ENCODE measurements at places on chromosomes 16 and 17.

GRCh38 chr17:72829883-72830282, 262.6 kb downstream of the SLC39A11 start:
- DNase-seq: no peak

DNA sequence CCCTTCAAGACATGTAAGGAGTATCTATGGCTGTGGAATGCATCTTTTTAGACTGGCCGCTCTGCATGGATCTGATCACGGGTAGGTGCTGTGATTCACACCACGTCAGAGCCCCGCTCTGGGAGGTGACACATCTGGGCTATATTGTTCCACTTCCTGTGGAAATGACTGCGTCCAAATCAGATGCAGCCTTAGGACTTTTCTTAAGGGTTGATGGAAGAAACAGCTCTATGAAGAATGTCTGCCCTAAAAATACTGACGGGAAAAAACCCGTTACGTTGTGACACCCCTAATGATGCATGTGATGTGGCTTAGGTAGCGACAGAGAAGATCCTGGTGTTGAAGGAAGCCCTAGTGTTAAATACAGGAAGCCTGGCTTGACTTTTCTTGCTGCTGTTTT, 12.2 kb downstream of the BANP start:
- peak; percentile 55 for DNase-seq

DNA sequence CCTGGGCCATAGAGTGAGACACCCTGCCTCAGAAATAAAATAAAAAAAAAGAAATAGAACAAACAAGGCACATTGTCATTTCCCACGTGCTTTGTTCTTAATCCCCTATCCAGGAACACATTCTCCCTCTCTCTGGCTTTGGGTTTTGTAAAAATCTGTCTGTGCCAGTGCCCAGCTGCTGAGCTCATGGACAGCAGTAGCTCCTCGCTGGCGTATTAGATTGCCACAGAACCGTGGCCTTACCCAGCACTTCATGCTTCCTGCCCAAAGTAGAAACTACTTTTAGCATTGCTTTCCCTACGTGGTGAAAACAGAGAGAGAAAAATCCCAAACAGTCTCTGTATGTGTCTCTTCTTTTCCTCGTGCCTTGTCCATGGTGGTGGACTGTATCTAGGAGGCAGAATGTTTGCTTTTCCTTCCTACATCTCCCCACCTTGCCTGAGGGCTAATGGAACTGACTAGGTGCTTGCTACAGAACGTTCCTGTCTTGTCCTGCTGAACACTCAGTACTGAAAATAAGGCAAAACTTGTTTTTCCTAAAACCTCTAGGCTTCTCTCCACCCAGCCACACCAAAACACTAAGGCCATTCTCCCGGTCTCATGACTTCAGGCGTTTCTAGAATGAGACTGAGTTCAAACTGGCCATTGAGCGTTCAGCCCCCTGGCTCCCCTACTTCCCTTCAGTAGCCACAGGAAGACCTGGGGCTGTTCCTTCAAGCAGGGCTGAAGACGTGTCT, 26.1 kb downstream of the MNT start:
- DNase-seq: no peak

GRCh38 chr17:80872501-80873306, 118.9 kb upstream of the CHMP6 start:
- DNase-seq: no peak

DNA sequence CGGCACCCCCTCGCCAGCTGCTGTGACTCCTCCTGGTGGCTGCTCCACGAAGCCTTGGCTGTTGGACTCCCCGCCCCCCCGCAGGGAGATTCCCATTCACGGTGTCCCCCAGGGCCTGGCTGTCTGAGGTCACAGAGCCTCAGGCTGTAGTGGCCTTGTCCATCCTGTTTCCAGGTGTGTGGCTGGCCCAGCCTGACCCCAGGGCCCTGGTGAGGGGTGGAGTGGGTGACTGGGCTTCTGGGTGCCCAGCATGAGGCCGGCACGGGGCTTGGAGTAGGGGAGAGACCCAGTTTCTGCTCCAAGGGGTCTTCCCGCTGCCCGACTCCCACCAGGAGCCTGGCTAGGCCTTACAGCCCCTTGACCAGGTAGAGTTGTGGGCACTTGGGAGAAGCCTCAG, 10.4 kb downstream of the PRSS27 start:
- DNase-seq: no peak

DNA sequence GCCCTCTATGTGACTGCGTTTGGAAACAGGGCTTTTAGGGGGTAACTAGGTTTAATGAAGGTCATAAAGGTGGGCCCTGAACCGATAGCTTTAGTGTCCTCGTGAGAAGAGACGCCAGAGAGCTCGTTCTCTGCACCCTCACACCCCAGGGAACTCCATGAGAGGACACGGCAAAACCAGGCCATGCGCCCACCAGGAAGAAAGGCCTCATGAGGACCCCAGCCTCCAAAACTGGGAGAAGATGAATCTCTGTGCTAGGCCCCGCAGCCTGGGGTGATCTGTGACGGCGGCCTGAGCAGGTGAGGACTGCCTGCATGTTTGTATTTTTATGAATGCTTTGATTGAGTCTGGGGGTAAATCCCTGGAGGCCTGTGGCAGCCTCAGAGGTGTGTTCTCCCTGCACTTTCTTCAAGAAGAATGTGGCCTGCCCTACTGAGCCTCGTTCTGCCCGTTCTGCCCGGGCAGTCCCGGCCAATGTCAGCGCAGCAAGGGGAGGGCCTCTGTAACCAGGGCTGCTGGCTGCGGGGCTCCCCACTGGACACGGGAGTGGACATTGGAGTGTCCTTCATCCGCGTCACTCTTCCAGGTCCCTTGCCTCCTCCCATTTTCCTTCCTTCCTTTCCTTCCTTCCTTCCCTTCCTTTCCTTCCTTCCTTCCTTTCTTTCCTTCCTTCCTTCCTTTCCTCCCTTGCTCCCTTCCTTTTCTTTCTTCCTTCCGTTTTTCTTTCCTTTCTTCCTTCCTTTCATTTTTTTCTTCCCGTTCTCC, 6.8 kb upstream of the RNF213 start:
- no peak for DNase-seq

GRCh38 chr16:48507391-48507790, 102.6 kb downstream of the N4BP1 start:
- no peak for DNase-seq

DNA sequence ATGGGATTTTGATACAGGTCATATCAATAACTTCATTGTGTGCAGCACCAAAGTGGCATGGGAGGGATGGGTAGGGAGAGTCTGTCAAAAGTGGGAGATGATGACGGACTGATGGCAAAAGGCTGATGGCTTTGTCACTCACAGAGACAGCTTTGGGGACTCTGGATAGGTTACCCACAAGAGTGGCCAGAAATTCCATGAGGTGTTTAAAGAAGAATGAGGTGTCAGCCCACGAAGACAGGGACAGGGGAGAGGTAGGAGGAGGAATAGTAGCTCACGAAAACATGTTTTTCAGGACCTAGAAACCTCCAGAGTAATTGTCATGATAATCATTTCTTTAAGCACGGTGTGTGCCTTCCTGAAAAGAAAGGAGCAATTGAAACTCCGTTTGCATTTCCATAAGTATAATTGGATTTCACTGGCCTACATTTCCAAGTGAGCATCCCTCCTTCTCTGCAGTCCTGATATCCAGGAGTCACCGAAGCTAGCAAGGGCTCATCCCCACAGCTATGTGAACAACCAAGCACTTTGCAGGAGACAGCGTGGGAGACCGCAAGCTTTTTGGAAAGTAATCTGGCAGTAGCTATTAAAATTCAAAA, 60.0 kb downstream of the HSD17B2 start:
- DNase-seq: no peak
